Activated CD4-positive, alpha-beta T cell treated with anti-CD3 and anti-CD28 coated beads for 36 hours (primary cell): ENCODE measurements at places on chromosomes 2 and 18. TPM values are rescaled to one million over a fixed set of nuclear protein-coding genes. Genes with fewer than 3 reads are reported as not detected.

Gene MAP4K4
- 62.3 TPM for total RNA-seq

Gene CCDC150
- total RNA-seq = 11.8 TPM

Gene PLGLB1
- 1.3 TPM for total RNA-seq

Gene ACTG2
- total RNA-seq = not detected

Gene COL4A3
- not detected for total RNA-seq

Gene MRPS9
- 41.0 TPM for total RNA-seq

Gene PLA2R1
- not detected for total RNA-seq

Gene SKOR2
- total RNA-seq = 0.14 TPM
